ENCODE measurements at places on chromosomes 5 and 9.

DNA sequence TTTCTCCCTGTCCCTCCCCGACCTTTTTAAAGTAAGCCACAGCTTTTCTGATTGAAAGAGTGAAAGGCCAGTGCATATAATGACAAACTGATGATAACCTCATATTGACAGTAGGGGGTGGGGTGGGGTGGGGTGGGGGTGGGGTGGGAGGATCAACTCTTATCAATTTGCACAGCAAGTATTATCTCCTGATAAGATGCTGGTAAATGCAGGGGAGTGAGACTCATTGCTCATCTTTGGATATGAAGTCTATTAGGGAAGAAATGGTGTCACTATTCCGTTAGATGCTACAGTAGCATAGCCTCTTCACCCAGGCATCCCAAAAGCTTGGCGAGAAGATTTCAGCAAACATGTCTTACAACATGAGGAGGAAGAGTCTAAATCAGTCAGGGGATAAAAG lies 38.9 kb upstream of the HMGCS1 start:
- no peak for DNase-seq

- DNase-seq = no peak
Observed at GRCh38 chr5:10059556-10059955, 190.1 kb downstream of the ATPSCKMT start.

GRCh38 chr5:172104021-172104420 lies 84.0 kb downstream of the STK10 start:
- no peak for DNase-seq

GRCh38 chr5:177295924-177296323 lies 7.6 kb downstream of the RAB24 start:
- DNase-seq = no peak

GRCh38 chr9:134390537-134390936 lies 64.3 kb downstream of the RXRA start:
- DNase-seq = no peak

DNA sequence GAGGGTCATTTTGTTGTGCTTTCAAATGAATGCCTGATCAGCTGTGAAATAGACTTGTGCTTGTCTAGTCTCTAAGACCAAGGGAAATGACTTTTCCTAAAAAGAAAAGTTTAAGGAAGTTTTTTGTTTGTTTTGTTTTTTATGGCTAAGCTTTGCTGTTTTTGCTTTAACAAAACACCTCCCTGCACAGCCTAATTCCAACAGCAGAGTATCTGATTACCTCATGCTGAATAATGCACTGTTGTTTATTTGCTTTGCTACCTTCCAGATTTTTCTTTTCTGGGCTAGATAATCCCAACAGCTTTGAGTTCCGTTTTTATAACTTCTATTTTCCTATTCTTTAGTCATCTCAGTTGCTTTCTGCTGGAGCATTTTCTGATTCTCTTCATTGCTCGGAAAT lies 95.8 kb downstream of the AOPEP start:
- DNase-seq = peak; percentile 61

DNA sequence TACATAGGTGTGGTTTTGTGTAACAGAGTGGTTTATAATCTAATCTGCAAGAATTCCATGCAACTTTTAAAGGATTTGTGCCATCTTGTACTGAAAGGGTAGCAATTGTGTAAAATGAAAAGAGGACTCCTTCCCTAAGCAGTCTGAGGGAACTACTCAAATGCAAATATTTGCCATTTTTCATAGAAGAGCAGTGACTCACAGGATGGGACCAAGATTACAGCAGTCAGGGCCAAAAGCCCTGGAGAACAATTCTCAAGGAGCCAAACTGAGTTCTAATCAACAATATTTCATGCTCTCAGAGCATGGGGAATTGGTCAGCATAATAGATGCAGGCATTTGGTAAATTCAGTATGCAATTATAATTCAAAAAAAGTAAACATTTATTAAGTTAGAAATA lies 495.8 kb downstream of the CHSY3 start:
- DNase-seq = peak; percentile 28

DNA sequence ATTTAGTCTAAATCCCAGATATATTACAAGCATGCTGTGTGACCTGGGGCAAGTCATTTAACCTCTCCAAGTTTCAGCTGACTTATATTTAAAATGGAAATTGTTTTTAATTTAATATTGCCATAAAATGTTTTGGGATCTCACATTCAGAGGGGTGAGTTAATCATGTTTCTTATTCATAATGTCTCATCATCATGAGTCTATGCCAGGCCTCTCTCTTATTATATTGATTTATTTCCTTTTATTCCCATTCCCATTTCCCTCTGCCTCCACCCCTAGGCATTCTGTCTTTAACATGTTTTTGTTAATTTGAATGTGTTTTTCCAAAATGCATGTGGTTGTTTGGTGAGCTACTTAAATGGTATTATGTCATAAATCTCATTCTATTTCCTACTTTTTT lies 39.0 kb upstream of the TTC1 start:
- DNase-seq = no peak

DNA sequence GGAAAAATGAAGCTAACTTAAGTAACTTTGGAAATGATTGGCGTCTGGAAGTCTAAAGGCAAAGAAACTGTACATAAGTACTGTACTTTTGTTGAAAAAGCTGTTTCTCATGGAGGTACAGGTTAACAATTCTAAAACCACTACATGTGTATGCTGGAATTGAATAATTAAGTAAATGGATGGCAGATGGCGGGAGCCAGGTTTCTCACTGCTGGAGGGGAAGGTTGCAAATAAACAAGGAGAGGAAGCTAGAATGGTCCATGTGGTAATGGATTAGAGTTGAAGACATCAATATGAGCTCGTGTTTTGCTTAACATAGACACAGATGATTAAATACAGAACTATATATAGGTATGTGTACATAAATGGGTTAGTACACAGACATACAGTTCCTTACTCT lies 43.2 kb upstream of the ASTN2 start:
- no peak for DNase-seq

- peak; percentile 75 for DNase-seq
Observed at GRCh38 chr5:139652788-139653241, 4.7 kb downstream of the CXXC5 start.

- peak; percentile 95 for DNase-seq
Observed at GRCh38 chr5:114658194-114658593, 296.3 kb downstream of the KCNN2 start.

DNA sequence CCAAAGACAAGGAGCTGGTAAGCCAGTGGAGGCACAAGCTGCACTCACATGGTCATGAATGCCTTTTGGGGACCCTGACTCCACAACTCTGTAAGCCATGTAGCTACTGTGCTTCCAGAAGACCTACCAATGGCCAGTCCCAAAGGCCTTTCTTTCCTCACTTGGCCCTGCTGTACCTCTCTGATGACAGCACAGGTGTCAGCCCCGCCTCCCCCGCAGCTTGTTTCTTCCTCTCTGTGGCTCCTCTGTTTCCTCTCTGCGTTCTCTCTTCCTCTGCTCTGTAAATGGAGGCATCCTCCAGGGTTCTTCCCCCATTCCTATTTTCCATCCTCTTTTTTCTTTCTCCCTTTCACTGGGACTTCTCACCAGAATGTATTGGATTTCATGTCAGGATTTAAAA lies 26.7 kb downstream of the SH3TC2 start:
- no peak for DNase-seq

DNA sequence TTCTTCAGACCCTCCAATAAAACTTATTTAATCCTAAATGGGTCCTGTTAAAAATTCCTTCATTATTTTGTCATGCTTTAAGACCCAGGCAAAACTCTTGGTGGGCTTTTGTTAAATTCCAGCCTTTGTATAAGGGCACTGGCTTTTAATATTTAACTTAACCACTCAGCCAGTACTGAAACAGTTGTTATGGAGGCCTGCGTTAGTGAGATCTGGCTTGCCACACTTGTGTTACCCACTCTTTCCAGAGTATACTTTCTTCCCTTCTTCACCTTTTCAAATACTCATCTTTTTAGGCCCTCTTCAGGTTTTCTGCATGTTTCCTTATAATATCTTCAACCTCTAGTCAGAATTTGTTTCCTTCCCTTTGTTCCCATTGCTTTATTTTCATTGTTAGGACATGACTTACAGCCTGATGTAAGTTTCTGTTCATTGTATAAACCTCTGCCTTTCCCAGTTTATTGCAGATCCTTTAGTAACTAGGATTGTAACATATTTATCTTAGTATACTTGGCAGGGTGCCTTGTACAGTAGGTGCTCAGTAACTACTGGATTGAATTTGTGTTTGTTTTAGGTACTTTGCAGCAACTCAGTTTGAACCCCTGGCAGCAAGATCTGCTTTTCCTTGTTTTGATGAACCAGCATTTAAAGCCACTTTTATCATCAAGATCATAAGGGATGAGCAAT lies 48.8 kb downstream of the LNPEP start:
- peak; percentile 69 for DNase-seq

- no peak for DNase-seq
Observed at GRCh38 chr5:121175986-121176385, 675.7 kb upstream of the FTMT start.

DNA sequence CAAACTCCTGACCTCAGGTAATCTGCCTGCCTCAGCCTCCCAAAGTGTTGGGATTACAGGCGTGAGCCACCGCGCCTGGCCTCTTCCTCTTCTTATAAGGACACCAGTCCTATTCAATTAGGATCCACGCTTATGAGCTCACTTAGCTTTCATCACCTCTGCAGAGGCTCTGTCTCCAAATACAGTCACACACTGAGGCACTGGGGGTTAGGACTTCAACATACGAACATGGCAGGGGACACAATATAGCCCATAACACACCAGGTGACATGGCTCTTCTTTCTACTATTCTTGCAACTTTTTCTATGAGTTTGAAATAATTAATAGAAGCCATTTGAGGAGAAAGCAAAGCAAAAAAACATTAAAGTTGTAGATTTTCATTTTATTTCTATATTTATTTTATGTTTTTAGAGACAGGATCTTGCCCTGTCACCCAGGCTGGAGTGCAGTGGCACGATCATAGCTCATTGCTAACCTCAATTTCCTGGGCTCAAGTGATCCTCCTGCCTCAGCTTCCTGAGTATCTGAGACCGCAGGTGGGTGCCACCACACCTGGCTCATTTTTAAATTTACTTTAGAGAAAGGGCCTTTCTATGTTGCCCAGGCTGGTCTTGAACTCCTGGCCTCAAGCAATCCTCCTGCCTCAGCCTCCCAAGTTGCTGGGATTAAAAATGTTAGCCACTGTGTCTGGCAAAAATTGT lies 6.0 kb upstream of the PRRT1B start:
- no peak for DNase-seq

DNA sequence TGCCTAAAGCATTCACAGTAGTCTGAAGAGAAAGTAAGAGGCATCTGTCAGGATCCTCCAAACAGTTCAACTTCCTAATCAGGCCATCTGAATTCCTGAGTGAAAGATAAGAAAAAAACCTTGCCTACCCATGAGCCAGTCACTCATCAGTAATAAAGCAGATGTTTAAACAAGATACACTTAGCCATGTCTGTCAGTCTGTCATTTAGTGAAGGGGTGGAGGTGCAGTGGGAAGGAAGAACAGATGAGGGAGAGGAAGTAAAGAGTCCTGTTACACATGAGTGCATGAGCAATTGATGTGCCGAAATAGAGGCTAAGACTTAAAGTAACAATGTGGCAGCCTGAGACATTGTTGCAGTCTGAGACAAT lies 29.9 kb upstream of the DMRTA1 start:
- no peak for DNase-seq

GRCh38 chr9:33172256-33173238 lies 5.4 kb upstream of the B4GALT1 start:
- DNase-seq = no peak

- no peak for DNase-seq
Observed at GRCh38 chr9:19140259-19140658, 13.0 kb upstream of the PLIN2 start.

- no peak for DNase-seq
Observed at GRCh38 chr5:158054223-158055110, 195.5 kb upstream of the CLINT1 start.

DNA sequence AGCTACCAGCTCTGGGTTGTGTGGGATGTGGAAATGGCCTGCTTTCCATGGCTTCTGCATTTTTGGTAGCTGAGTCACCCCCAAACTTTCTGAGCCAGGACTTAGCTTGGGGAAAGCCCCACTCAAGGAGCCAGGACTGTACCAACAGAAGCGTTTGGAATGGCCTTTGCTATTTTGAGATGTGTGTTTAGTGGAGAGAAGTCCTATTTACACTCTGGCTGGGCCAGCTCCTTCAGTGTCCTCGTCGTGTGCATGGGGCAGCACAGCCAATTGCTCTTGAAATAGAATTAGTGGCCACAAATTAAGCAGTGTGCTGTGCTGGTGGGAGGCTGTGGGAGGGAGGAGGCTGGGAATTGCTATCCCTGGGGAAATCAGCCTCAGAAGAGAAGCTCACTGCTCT lies 51.6 kb downstream of the ENTREP1 start:
- DNase-seq = peak; percentile 81

GRCh38 chr5:35886381-35886780 lies 29.7 kb downstream of the IL7R start:
- DNase-seq = no peak

DNA sequence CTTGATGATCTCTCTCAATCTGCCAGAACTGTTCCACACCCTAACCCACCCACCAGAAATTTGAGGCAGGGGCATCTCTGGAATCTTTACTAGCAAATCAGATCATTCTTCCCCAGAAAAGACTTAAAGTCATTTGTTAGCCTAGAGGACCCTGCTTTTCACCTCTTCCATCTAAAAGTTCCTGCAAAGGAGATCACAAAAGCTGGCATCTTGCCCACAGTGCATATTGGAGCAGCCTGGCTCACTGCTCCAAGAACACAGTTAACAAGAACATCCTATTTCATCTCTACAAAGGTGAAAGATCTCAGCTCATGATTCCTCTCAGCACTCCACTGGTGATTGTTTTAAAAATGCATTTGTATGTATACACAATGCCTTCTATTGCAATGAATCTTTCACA lies 36.3 kb downstream of the GABRP start:
- DNase-seq = no peak

DNA sequence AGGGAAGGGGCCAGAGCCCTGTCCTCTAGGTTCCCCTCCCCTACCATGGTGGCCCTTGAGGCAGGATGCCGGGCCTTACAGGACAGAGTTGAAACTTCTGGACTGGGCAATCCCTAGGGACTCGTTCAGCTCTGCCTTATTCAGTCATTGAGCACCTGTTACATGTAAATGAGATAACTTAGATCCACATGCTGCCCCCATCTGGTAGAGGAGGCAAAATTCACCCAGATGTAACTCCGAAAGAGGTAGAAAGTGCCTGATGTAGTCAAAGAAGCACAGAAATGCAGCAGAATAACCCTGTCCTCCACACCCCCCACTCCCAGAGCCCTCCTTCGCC lies 1.5 kb downstream of the GGTA1 start:
- peak; percentile 60 for DNase-seq

All from fibroblast of villous mesenchyme (primary cell).